ENCODE measurements at places on chromosomes 3 and 15.

DNA sequence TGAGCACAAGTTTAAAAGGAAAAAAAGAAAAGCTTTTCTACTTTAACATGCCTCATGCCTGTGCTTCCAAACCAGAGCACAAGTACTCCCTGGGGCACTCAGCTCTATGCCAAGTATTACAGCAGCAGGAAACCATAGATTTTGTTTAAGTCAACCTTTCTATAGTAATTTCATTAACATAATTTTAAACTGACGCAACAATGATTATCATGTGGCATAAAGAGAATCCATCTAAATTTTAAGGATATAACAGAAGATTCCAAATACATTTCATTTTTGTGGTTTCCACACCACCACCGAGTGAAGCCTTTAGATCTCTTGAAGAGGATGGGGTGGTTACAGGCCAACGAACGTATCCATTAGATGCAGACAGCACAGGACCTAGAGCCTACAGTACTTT is 112.1 kb downstream of the TNIK start:
- no peak for DNase-seq

DNA sequence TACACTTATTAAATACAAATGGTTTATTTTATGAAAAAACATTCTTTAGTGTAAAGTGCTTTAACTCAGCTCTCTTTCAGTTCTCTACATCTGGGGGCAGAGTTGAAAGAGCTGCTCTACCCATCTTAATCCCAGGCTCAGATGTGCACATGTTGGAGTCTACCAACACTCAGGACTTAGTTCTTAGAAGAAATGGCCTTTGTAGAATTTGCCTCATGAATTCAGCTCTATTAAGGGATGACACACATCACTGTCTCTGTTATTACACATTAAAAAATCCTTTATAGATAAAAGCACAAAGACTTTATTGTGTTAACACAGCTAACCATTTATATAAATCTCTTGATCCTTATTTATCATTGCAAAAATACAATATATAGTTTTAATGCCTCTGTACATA is 31.7 kb upstream of the GSK3B start:
- no peak for DNase-seq

DNA sequence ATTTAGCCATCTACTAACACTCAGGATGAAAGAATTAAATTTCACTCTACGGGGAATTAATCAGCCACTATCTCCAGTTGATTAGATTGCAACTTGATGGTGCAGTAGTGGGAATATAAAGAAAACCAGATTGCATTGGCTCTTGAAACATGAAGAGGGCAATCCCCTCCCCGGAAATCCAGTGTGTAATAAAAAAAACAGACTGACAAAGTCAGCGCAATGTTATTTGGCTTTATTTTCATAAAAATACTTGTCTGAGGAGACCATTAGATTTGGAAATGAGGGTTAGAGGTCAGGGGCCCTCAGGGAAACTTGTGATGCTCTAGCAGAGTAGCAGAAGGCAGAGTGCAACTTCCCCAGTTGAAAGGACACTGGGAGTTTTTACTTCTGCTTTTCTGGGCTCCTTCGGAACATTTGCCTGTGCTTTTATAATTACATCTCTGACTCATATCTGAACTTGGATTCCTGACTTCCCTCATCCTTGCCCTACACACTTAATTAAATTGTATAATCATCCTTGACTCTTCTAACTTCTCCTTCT is 326.8 kb downstream of the TUSC7 start:
- no peak for DNase-seq

DNA sequence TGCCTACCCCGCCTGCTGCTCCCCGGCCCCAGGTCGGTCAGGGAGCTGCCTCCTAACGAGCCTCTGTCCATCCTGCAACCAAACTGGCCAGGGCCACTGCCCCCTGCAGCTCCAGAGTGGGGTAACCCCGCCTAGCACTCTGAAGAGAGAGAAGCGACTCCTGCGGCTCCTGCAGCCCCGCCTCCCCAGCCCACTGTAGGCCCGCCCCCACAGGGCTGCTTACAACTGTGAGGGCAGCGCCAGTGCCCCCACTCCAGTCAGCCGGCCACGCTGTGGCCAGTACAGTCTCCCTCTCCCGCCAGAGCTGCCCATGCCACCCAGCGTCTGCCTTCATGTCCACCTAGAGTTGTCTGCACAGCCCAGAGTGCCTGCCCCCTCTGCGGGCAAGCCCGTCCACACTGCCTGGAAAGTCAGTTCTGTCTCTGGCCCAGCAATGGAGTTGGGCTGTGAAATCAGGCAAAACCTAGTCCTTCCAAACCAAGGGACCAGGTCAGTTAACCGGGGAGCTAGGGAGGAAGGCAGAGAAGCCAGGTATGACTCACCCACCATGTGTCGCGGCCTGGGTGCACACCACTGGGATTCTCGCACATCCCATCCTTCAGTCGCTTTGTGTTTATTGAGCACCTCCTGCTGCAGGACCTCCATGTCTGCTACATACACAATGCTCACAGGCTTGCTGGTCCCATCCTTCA is 2.4 kb downstream of the UCN2 start:
- no peak for DNase-seq

DNA sequence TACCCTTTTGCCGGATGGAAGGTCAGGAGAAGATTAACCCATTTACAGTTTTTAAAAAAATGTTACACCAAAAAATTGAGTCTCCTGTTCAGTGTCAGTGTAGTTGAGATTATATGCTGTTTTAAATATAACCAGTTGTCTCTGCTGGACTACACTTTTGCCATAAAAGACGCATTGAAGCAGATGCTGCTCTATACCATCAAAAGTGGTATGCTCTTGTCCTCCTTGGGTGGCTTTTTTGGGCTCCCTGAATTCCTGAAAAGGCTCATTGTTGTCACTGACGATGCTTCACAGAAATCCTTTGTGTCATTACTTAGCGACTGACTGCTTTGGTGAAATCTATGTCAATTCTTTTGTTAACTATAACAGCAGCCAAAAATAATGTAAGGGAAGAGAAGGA is 133.9 kb upstream of the SKOR1 start:
- DNase-seq: no peak

DNA sequence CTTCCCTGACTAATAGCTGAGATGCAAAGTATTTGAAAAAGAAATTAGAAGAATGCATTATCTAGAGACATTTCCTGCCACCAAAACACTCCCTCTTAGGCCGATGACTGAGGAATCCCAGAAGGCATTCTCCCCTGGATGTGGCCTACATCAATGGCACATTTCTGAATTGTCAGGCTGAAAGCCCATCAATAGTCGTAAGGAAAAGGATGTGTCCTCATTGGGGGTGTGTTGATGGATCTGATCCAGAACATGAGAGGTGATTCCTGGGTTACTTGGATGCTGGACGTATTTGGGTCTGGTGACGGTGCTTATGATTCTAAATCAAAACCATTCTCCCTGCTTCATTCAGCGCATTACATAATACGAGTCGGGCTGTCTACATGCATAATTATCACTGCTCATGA is 216.9 kb upstream of the CDIN1 start:
- no peak for DNase-seq

- no peak for DNase-seq
Observed at GRCh38 chr3:107969994-107970819, 120.6 kb downstream of the CD47 start.

GRCh38 chr3:11618904-11619303 is 24.8 kb downstream of the VGLL4 start:
- no peak for DNase-seq

DNA sequence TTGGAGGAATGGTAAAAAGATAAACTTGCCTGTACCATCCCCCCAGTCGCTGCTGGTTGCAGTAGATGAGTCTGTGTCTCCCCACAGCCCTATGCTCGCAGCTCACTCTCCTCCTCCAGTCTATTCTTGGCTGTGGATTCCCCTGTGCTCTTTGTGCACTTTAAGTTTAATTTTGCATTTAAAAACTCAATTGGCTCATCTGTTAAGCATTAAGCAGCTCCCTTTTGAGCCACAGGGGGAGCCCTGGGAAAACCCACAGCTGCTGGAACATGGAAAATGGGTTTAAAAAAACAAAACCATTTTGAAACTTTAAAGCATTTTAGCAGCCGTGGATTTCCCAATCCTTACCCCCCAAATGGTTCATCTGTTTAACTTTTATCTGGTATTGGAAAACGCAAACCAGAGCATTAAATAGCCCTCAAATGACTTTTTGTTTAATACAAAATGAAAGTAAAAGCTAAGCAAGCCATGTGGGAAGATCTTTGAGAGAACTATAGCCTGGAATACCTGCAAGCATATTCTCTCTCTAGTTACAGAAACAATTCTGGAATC is 536.9 kb downstream of the ZIC1 start:
- DNase-seq: no peak

DNA sequence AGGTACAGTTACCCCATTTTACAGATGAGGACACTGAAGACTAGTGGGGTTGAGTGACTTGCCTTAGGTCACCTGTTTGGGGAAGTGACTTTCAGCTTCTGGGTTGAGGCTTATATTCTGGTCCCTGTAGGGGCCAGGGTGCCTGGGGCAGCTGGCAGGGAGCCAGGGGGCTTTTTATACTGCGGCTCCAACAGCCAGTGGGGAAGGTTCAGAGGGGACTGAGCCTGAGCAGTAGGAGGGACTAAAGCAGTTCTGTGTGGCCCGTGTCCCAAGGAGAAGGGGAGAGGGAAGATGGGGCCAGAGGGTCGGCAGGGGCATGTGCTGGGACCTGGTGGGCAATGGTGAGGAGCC is 37.7 kb downstream of the SLC6A6 start:
- no peak for DNase-seq

DNA sequence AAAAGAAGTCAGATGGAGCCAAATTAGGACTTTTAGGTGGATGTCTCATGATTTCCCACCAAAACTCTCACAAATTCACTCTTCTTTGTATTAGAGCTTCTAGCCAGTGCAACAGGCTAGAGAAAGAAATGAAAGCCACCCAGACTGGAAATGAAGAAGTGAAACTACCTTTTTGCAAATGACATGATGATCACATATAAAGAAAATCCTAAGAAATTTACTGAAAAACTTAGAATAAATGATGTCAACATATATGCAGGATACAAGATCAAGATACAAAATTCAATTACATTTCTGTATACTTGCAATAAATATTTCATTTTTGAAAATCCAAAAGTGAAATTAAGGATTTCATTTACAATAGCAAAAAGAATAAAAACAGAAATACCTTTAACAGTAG is 110.8 kb downstream of the LRIG1 start:
- DNase-seq: no peak

GRCh38 chr3:182244222-182244971 is 532.7 kb downstream of the SOX2 start:
- no peak for DNase-seq

- DNase-seq: no peak
Observed at GRCh38 chr3:151673974-151674373, 59.8 kb upstream of the AADACL2 start.

DNA sequence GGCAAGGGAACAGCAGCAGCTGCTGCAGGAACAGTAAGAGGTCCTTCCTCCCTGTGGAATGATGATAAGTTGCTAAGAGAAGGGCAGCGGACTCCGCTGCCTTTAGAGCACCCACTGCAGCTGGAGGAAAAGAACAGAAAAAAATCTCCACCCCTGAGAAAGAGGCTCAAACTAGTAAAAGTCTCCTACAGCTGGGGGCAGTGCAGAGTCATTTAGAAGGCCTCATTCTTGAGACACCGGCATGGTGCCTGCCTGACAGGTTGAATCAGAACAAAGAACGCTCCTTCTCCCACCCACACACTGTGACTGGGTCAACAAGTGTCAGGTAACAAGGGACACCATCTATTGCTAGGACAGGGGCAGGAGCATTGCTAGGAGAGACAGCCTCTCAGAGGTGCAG is 188.4 kb downstream of the ABHD5 start:
- DNase-seq: no peak
